SHP77 treated with DMSO at 0.1 percent for 48 hours (cell line): ENCODE measurements at places on chromosomes 2 and 18.
A peak's percentile ranks its signal among the peaks of the same experiment; 100 is the strongest.

DNA sequence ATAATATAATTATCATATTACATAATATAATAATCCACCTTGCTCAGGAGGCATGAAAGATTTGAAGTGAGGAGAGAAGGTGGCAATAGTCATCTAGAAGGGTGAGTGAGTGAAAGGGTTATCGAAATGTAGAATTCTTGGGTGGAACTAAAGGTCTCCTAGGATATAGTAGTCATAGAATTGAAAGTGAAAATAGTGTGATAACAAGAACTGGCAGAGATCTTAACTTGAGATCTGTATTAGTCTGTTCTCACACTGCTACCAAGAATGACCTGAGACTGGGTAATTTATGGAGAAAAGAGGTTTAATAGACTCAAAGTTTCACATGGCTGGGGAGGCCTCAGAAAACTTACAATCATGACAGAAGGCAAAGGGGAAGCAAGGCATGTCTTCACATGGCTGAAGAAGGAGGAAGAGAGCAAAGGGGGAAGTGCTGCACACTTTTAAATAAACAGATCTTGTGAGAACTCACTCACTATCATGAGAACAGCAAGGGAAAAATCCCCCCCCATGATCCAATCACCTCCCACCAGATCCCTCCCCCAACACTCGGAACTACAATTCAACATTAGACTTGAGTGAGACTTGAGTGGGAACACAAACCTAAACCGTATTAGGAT, 351.5 kb downstream of the NR4A2 start:
- no peak for DNase-seq

DNA sequence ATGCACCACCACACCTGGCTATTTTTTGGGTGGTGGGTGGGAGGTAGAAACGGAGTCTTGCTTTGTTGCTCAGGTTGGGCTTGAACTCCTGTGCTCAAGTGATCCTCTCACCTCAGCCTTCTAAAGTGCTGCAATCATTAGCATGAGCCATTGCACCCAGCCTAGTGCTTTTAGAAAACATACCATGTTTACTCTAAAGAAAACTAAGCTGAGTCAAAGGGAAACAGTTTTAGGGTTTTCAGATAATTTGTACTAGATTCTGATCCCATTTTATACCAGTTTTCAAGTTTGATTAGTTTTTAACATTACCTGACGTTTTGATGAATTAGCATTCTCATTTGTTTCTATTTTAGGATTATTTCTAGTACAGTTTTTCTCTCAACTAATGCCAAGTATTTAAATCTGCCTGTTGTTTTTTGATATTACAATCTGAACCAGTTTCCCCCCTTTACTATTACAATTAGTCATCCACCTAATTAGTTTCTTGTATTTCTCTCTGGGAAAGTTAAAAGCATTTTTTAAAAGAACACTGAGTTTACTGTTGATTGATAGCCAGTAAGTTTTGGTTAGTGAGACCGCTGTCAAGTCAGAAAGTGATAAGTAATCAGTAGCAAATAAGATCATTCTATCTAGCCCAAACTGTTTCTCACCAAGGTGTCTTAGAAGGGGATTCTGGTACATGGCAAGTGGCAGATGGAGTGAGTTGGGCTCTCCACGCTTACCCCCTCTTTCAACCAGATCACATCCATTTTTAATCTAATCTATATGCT, 24.2 kb upstream of the TBR1 start:
- DNase-seq, result no peak

GRCh38 chr2:220512419-220512818, 885.0 kb downstream of the SLC4A3 start:
- DNase-seq, result no peak

GRCh38 chr2:233801357-233802131, 23.4 kb downstream of the MROH2A start:
- no peak for DNase-seq

GRCh38 chr2:146123714-146124113, 1603.8 kb upstream of the ZEB2 start:
- no peak for DNase-seq

GRCh38 chr2:99803846-99804245, 314.0 kb upstream of the REV1 start:
- DNase-seq, result no peak

GRCh38 chr18:24262087-24262486, 123.2 kb downstream of the CABYR start:
- no peak for DNase-seq

- peak; percentile 44 for DNase-seq
Measured at GRCh38 chr18:63119647-63120046, 199.9 kb downstream of the BCL2 start.

DNA sequence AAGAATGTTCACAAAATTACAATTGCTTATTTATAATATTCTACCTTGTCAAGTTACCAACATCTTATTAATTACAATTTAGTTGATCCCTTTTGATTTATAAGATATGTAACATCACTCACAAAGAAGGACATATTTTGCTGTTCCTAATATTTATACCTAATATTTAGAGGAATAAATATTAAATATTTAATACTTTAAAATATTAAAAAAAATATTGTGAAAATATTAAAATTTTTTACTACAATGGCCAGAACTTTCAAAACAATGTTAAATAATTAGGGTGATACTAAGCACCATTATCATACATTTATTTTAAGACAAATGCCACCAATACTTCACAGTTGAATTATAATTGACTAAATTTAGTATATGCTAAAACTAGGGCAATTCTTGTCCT, 254.7 kb downstream of the DLGAP1 start:
- no peak for DNase-seq

GRCh38 chr2:47327295-47327694, 75.7 kb upstream of the MSH2 start:
- no peak for DNase-seq

DNA sequence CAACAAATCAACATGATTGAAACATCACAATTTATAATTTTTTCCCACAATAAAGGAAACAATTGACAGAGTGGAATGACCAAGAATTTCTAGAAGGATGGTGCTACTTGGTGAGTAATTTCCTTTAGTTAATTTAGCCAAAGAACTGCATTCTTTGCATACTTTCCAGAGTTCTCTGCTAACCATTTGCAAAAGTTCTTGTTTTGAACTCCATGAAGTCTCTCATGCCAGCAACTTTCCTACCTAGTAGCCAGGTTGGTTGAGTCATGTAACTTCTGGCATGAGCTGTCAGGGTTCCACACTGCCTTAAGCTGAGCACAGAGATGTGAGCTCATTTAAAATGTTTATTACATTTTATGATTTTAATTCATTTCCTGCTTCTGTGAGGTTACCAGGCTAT, 539.6 kb downstream of the PID1 start:
- no peak for DNase-seq

GRCh38 chr2:73594251-73594650, 48.0 kb downstream of the NAT8 start:
- no peak for DNase-seq

- DNase-seq, result peak; percentile 47
Measured at GRCh38 chr18:48545757-48546321, 7.0 kb downstream of the CTIF start.

DNA sequence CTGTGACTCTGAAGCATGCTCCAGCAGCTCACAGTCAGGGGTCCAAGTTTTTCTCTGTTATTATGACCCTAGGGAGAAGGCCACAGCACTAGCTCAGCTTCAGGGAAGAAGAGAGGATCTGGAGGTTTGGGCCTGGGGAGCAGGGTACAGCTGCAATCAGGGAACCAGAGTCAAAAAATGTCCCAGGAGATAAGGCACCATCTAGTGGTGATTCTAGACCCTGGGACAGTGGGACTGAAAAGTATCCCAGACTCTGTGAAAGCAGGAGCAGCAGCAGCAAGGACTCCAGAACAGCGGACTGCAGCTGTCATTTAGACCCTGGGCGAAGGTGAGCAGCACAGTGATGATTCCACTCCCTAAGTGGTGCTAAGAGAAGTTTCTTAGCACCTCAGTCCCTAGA, 278.4 kb upstream of the DDX18 start:
- DNase-seq, result no peak

DNA sequence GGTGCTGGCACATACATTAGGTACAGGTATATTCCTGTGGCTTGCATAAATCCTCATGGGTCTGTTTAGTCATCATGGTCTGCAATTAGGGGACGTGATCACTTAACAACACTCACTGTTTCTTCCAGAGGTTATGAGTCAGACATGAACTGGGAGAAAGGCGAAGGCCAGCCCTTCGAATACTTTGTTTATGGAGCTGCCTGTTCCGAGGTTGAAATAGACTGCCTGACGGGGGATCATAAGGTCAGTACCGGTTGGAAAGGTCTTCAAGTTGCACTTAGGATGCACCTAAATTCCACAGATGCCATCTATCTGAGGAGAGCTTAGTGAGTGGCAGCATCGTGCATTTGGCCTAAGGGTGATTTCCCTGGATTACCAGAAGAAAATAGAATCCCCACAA, 76.9 kb downstream of the AOX1 start:
- no peak for DNase-seq

- no peak for DNase-seq
Measured at GRCh38 chr2:230097841-230098240, 29.1 kb upstream of the SLC16A14 start.

- no peak for DNase-seq
Measured at GRCh38 chr2:232058063-232058877, 96.8 kb downstream of the DIS3L2 start.

DNA sequence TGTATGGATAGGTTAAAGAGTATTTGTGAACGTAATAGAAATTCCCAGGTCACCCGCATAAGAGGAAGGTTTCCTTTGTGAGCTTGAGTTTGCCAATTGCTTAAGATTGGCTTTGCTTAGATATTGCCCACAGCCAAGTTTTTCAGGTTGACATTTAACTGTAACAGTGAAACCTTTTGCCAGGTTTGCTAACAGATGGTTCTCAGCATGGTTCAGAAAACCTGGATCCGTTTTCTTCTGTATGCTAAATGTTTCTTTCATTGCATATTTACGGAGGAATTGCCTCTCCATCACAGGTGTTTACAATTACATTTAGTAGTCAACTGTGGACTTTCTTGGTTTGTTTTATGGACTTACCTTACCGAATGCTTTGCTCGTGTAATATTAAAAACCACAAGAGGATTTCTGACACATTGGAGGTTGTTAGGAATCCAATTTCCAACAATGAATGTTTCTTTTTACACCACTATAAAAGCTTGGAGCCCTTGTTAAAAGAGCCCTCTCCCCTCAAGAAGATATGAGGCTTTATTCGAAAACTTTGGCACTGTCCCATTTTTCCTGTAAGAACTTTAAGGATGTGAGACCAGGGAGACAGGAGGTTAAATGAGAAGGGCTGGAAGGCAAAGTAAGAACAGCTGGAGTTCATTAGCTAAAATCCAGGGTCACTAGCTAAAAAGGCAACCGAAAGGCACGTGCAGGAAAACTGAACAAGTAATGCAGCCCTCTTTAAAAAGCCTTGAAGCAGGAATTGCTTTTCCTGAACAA, 7.8 kb downstream of the CDK15 start:
- DNase-seq, result no peak

DNA sequence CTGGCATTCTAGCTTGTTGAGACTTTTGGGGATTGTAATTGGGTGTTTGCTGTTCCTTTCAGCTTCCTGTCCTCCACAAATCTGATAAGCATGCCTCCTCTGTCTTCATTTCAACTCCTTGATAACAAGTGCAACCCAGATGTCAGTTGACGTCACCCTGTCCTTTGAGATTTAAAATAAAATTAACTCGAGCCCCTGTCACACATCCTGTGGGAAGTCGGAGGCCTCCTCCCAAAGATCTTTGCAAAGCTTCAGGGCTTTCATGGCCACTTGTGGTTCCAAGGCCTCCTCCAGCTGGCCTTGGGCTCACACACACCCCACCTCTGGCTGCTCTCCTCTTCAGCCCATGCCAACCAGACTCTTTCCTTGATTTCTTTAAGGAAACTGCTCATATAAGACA, 69.9 kb upstream of the ITGA6 start:
- no peak for DNase-seq

DNA sequence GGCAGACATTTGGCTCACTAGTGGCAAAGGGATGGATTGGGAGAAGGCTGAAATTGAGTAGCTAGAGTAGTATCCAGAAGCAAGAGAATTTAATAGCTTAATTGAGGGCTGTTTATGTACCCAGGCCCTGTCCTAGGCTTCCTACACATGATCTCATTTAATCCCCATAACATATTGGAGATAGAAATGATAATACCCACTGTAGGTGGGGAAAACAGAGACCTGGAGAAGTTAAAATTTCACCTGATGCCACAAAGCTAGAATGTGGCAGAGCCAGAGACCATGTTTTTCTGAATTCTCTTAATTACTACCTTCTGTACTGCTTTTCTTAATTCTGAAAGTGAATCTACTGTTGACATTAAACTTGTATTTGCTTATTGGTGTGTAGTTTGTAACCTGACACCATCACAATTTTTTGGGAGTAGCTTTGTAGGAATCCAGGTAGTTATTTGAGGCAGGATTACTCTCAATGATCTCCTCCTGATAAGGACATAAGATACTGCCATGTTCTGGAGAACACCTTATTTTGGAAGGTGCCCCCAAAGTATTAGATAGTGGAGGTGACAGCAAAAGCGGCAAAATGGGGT, 42.2 kb downstream of the RAB10 start:
- DNase-seq, result peak; percentile 1

GRCh38 chr2:60957643-60958042, 59.9 kb upstream of the PEX13 start:
- DNase-seq, result no peak

DNA sequence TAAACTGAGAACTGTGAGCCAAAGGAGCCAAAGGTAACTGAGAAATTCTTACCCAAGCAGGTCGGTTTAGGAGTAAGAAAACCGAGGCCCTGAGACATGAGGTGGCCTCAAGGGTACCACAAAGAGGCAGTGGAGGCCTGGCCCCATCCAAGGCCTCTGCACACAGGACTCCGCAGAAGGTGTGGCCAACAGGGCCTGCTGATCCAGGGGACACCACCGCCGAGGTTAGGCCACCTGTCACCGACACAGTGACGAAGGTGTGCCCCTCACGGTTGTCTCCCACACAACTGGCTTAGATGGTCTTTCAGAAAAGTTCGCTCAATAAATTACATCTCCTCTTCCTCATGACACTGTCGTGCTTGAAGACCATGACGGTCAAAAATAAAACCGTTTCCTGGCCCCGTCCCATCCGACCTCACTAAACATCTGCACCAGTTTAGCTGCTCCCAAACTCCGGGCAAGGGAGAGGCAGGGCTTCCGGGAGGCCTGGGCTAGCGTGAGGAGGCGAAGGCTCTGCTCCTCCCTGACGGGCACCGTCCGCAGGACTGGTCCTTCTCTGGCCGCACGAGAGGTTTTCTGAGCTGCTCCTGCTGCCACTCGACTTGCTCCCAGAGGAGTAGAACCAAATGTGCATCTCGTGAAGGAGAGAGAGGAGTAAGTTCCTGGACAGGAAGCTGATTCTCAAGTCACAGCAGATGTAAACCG, 442.0 kb downstream of the EIPR1 start:
- DNase-seq, result no peak

DNA sequence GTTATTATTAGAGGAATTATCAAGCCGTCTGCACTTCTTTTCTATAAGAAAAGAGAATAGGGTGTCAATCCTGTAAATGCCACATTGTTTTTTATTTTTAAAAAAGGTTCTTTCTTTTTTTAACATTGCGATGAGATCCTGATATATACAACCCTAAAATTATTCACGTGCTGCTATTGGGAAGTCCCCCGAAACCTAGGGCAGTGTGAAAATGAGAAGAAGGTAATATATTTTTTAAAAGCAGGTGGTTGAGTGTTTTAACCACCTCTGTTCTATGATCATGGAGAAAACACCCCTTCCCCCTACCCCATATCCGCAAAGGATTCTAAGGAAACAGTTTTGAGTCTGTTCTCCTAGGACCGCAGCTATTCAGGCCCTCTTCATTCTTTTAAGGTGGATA, 94.5 kb upstream of the KLHL14 start:
- DNase-seq, result no peak
